ENCODE measurements at places on chromosomes 3 and 15.

DNA sequence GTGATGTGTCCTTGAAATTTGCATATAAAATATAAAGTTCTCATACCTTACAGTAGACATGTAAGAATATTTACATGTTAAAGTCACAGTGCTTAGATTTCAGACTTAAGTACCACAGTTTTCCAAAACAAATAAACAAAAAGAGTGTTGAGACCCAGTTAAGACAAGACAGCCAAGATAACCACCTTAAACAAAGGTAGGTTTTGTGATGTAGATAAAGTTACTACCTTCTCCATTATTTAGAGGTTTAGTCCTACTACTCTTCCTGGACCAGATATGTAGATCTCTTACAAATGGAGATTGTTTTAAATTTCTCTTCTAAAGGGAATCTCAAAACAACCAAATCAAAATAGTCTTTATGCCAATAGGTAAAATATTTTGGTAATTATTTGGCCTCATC, 15.7 kb downstream of the OR5H15 start:
- DNase-seq, result no peak

GRCh38 chr3:149554826-149555225, 80.3 kb downstream of the TM4SF4 start:
- DNase-seq, result no peak

DNA sequence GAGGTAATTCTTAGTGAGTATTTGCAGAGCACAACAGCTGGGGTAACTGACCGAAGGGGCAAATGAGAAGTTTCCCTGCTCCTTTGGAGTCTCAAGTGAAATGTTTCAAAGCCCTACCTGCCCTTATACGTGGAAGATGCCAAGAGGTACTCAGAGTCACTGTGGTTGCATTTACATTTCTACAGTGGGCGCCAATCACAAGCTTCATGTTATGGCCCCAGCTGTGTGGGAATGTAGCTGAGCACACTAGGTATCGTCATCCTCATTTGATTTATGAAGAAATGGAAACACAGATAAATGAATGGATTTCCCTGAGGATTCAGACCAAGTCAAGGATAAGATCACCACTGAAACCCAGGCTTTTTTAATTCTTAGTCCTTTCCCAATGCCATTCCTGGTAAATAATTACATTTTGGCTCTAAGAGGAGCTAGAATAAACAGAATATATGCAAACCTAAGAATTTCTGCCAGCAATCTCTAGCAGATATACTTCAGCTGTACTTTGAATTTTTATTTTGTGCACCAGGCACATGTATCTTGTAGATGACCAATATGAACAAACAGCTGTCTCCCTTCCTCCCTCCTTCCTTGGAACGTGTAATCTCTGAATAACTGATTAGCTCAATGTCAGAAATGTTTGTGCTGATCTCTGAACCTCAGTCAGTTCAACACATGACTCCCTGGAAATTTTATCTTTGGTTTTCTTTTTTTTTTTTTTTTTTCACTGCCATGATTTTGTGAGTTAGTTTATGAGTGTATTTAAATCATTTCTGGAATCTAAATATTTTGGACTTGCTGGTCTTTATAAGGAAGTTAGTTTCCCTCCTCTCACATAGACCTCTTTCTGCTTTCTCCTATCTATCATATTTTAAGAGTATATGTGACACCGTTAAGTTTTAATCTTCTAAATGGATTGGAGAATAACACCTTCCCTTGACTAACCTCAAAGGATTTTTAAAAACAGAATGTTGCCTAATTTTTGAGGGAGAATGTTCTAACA, 69.2 kb downstream of the MAP2K5 start:
- no peak for DNase-seq

DNA sequence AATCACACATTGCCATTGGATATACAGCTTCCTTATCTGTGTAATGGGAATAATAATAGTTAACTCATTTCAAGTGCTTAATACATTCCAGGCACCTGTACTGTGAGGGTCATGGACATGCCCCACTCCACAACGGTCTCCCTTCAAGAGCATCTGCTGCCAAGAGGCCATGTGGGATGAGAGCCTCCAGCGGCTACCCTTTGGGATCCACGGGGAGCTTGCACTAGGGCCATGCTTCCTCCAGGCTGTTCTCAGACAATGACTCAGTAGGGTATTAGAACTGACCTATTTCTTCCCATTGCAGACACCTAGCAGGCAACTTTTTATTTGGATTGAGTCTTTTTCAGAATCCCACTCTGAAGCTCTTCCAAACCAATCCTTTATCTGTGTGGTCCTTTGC, 1078.9 kb downstream of the TUSC7 start:
- DNase-seq, result peak; percentile 51

DNA sequence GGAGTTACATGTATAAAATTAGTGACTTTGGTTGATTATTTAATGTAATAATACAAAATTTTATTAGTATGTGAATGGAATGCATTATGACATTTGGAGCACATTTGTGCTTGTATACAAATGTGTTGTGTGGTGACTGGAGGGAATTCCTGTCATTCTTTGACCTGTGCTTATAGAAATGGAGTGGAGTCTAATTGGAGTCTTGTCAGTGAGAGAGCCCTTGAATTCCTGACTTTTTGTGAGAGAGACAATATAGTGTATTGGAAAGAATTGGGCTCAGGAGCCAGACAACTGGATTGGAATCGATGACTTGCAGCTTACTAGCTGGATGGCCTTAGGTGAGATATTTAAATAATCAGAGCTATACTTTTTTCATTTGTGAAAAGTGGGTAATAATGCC, 9.4 kb downstream of the TCF12 start:
- no peak for DNase-seq

GRCh38 chr15:101246391-101246790, 5.5 kb downstream of the CHSY1 start:
- no peak for DNase-seq

GRCh38 chr3:52231502-52232278, 6.2 kb upstream of the TLR9 start:
- peak; percentile 94 for DNase-seq

DNA sequence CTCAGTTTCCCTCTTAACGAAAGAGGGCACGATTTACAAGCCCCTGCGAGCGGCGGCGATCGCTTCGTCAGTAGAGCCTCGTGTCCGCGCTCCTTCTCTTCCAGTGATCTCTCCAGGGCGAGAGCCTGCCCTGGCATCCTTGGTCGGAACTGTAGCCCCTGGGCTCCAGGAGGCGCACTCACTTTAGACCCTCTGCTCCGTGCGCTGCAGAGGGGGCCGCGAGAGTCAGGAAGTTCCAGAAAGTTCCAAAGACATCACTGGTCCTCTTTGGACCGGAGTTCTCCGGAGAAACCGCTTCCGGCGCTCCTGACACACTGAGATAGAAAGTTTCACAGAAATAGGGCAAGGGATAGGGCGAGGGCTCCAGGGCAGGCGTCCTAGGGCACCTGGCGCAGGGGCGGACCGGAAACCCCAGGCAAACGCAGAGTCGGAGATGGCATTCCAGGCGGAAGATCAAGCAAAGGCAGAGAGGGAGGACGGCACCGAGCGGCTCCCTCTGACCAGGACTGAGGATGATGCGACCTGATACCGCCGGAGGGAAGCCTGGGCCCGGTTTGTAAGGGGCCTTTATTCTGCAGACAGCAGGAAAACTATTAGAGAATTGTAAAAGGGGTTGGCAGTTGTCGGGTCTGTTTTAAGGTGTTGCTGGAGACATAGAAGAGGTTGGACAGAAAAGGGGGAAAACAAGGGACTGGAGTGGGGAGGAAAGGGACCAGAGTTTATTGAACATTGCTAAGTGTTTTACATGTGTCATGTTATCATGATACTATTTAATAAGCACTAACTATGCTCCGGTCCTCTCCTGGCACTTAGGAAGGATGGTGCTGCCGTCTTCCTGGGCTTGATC, 1.3 kb upstream of the CPEB1 start:
- DNase-seq, result peak; percentile 79

GRCh38 chr15:74367296-74367854, at the start of gene CYP11A1:
Gene CYP11A1, minus strand, starts transcription at chr15:74367646. Its CDS starts 61 bp downstream, at chr15:74367585.
- no peak for DNase-seq

DNA sequence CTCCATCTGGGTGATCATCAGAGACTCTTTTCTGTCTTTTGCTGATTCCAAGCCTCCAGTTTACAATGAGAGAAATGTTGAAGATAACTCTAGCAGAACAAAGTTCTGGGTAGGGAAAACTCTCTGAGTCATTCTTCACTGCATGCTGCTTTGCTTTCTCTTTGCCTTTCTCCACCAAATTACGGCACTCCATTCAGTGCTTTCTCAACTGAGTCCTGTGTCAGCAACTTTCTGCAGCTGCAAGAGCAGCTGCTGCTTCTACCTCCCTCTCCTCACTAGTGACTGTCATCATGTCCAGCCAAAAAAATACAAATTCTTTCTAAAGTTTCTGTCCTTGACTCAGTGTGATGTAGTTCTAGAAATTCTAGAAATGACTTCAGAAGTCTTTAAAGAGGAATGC, 953.8 kb downstream of the IGSF11 start:
- DNase-seq, result no peak

DNA sequence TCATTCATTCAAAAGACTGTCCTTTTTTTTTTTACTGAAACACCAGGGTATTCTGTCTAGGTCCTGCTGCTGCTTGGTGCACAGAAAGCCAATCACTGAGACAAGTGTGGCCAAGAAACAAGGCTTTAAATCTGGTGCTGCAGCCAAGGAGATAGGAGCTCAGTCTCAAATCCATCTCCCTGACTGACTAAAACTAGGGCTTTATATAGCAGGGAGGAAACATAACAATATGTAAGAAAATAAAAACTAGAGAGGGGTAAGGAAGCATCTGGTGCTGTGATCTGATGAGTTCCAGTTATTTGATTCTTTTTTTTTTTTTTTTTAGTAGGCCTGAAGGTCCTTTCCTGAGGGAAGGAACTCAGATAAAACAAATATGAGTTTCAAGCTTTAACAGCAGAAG, 139.8 kb downstream of the ATG7 start:
- no peak for DNase-seq

DNA sequence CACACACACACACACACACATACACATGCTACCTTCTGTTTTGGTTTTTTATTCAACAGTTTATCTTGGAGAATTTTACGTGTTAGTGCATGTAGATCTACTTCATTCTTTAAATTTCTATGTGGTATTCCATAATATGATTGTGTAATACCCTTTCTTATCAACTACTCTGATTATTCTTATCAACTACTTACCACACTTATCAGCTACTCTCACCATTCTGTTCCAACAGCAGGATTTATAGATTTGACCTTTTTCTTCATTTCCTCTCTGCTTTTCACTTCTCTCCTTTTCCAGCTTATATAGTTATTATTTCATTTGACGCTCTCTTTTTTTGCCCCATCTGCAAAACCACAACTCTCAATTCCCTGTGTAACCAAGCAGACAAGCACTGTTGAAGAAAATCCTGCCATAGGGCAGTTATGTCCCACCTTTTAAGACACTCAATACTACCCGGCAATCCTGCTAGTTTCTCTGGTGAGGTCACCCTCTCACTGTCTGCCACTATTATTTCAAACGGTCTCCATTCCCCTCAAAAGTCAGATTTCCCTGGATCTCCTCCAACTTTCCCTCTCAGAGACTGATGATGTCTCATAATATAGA, 56.9 kb upstream of the SATB1 start:
- DNase-seq, result no peak

DNA sequence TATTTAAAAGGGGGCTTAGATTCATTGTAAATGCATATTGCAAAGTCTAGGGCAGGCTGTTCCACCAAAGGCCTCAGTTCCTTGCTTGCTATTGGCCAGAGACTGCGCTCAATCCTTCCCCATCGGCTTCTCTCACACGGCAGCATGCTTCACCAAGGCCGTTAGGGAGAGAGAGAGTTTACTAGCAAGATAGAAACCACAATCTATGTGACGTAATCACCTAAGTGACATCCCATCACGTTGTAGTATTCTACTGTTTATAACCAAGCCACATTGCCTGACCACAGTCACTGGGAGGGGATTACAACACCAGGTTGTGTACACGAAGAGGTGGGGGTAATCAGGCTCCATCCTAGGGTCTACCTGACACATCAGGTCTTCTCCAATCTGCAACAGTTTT, 16.0 kb upstream of the NPAP1 start:
- no peak for DNase-seq

- DNase-seq, result peak; percentile 52
These were observed 4.8 kb upstream of the NR2F2 start for GRCh38 chr15:96325541-96326327.

- DNase-seq, result no peak
These were observed 26.1 kb downstream of the CMSS1 start for GRCh38 chr3:99843590-99844258.

GRCh38 chr3:82875401-82875800, 1114.0 kb upstream of the GBE1 start:
- no peak for DNase-seq

DNA sequence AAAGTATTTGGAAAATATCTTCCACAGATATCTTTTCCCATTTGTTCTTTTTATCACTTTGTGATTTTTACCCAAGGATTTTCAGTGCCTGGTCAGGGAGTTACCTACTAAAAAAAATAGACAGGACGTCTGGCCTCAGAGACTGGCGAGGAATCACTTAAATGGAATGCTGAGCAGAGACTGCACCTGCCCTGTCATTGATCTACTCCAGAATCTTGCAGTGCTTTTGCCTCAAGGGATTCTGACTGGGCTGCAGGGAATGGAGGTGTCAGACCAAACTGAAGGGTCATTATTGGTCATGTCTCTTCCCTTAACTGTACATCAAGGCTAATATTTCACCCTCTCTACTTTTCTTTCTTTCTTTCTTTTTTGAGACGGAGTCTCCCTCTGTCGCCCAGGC, 12.1 kb upstream of the RYR3 start:
- DNase-seq, result no peak

GRCh38 chr3:156516961-156517360, 38.0 kb downstream of the SSR3 start:
- no peak for DNase-seq

GRCh38 chr3:65905771-65906170, 132.9 kb downstream of the MAGI1 start:
- DNase-seq, result no peak

DNA sequence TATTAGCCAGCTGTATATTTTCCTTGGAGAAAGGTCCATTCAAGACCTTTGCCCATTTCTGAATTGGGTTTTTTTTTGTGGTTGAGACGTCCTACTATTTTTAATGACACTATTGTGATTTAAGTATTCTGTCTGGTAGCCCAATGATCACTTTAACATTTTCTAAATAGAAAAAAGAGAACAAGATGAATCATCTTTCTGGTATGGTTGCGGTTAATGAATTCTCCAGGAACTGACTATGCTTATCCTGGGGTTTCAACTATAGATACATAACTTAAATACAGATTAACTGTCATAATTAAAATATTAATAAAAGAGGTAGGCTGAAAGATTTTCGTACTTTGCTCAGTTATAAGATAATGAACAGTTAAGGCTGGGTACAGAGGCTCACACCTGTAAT, 51.9 kb downstream of the PBRM1 start:
- DNase-seq, result no peak
